ENCODE measurements at places on chromosomes 6 and 20.

DNA sequence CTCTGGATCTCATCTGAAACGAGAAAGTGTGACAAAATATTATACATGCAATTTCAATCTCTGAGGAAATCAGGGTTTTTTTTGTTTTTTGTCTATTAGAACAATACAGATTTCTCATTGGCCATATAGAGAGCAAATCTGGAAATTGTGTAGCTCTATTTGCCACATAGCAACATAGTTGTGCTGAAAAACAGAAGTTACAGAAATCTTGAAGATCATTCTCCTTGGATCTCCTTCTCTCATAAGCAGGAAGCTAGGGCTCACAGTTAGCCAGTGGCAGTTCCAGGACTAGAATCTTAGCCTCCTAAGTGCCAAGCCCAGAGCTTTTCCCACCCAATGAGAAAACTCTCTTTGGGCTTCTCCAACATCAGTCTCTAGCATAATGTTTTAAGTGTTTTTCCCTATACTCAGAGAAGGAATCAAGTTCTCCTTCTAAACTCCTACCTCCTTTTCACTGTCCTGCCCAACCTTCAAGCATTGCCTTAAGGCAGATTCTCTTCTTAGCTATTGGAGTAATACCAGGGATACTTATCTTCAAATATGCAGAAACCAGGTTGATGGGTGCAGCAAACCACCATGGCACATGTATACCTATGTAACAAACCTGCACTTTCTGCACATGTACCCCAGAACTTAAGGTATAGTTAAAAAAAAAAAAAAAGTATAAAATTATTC lies 211.6 kb downstream of the ALDH8A1 start:
- no peak for DNase-seq

- peak; percentile 51 for DNase-seq
Measured at GRCh38 chr6:52399511-52400312, 20.4 kb upstream of the EFHC1 start.

GRCh38 chr6:161415302-161415855 lies 141.5 kb upstream of the AGPAT4 start:
- DNase-seq: no peak

GRCh38 chr20:36482044-36482473 lies 59.3 kb upstream of the MYL9 start:
- DNase-seq: no peak

GRCh38 chr20:51393571-51393970 lies 148.9 kb downstream of the NFATC2 start:
- DNase-seq: no peak

- DNase-seq: no peak
Measured at GRCh38 chr20:22425344-22426295, 158.8 kb downstream of the FOXA2 start.

GRCh38 chr6:105570416-105570815 lies 167.5 kb upstream of the PREP start:
- DNase-seq: no peak

GRCh38 chr20:63009988-63010769 lies 3.4 kb upstream of the BHLHE23 start:
- DNase-seq: peak; percentile 89

GRCh38 chr6:149277621-149278020 lies 39.9 kb upstream of the TAB2 start:
- DNase-seq: no peak

- no peak for DNase-seq
Measured at GRCh38 chr6:46652232-46652602, 401 bp downstream of the CYP39A1 start.

DNA sequence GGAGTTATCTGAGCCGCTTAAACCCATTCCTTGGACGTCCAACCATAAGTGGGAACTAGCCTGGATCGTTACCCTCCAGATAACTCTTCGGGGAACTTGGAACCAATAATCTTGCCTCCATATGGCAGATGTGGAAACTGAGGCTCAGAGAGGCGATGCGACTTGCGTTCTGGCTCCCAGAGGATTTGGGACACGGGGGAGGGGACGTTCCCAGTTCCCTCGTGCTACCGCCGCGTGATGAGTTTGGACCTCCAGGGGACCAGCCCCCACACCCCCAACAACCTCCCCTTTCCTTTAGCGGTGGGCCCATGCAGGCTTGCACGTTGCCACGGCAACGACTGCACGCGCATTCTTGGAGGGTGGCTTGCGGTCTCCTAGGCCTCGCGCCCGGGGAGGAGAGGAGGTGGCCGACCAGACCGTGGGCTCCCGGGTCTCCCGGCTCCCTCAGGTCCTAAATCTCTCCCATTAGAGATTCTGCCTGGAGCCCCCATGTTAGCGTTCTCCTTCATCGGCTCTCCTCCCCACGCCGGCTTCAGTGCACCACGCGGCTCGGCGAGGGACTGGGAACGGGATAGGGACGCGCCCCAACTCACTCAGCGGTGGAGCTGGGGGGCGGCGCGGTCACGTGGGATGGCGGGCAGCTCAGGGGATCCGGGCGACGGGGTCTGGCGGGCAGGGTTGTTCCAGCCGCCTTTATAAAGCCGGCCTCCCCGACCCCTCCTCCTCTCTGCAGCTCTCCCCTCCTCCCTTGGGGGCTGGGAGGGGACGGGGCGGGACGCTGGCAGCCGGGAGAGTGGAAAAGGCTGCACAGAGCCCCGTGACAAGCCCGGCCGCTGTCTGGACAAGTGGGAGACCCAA lies at the start of gene PLTP:
Gene PLTP (minus strand): TSS at position 670 of the 858 bp plus-strand sequence. CDS start 703 bp downstream, outside the sequence.
- no peak for DNase-seq

DNA sequence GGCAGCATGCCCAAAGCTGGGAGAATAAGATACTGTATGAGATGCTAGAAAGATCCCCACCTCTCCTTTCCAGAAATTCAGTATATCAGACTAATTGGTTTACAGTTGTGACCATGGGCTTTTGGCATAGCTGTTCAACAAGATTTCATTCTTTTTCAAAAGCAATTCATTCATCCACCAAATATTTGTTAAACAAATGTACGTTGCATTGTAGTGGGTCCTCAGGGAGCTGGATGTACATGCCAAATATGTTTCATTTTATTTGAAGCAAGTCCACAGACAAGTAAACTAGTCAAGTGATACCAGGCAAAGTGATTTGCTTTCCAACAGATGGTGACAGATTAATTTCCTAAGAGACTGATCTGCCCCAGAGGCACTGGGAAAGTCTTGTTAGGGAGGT lies 85.8 kb upstream of the ESR1 start:
- DNase-seq: no peak

GRCh38 chr20:41436679-41437078 lies 70.1 kb upstream of the EMILIN3 start:
- no peak for DNase-seq

DNA sequence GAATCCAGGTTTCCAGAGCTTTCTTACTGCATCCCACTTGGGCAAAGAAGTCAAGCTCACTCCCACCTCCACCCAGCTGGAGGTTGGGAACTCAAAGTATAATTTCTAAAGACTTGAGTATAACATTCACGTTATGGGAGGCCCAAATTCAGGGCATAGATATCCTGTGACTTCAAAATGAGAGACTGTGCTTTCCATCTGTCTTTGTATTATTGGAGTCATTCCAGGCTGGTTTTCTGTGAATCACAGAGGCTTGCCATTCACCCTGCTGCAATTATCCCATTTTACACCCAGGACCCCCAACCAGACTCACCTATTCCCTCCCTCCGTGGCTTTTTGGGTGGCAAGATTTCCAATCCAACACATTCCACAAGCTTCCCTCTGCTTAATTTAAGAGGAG lies 19.3 kb upstream of the SRC start:
- DNase-seq: no peak

GRCh38 chr20:42610070-42610469 lies 579.6 kb downstream of the PTPRT start:
- DNase-seq: no peak

DNA sequence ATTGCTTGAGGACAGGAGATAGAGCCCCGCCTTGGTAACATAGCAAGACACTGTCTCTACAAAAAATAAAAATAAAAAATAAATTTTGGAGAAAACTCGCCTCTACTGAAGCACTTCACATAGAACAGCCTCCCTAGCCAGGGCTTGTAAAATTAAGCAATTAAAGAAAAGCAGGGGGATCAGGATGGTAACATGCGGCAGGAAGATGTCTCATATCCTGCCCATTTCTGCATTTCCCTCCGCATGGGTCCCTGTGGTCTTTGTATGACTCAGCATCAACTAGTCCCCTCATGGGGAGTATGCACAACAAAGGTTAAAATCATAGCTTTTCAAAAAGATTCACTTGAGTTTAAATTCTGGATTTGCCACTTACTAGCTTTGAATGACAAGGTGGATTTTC lies 379.0 kb downstream of the EPHA7 start:
- no peak for DNase-seq

- no peak for DNase-seq
Measured at GRCh38 chr20:23212011-23212410, 125.9 kb upstream of the CD93 start.

DNA sequence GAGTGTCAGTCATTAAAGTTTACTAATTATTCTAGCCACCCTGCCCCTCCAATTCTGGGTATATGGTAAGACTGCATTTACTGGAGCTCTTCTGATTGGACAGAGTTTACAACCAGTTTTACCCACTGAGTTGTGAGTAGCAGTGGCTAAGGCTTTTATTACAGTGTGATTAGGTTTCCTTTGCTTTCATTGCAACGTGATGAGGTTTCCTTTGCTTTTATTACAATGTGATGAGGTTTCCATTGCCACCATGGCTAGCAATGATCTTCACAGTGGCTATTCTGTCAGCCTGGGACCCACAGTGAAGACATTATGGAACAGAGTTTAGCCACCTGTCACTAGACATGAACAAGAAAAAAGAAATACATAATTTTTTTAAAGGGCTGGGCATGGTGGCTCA lies 710.2 kb upstream of the FLRT3 start:
- DNase-seq: no peak

- no peak for DNase-seq
Measured at GRCh38 chr20:9269280-9269971, 200.5 kb downstream of the PLCB4 start.

GRCh38 chr20:45058168-45058850 lies 42.6 kb downstream of the KCNS1 start:
- DNase-seq: no peak

DNA sequence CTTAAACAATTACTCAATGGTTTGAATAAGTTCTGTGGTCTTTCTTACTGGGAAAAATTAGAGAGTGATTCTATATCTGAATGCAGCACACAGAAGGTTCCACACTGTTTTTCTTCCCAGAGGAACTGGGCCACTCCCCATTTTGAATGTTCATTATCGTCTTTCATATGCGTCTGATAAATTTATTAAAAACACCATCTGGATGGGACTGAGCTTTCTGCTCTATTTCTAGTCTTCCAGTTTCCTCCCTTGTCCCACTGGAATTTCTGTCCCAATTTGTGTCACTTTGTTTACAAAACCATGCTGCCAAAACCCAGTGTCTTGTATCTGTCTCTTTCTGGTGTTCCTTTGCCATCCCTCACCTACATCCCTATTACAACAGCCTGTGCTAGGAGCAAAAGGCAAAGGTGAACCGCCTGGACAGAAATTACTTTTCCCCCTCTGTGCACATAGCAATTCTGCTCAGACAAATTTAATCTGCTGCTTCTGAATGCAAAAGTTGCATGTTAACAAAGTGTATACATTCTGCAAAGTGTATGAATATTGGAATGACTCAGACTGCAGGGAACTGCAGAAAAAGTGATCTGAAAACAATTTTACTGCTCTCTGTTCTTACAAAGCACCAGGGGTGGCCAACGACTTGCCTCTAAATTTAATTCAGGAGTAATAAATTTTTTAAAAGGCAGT lies 333.6 kb downstream of the BTBD9 start:
- no peak for DNase-seq

GRCh38 chr6:116218172-116218633 lies 35.7 kb downstream of the TSPYL4 start:
- DNase-seq: peak; percentile 34

GRCh38 chr6:39899554-39900295 lies 34.5 kb downstream of the MOCS1 start:
- DNase-seq: no peak

GRCh38 chr6:122610690-122611455 lies 668 bp downstream of the PKIB start:
- DNase-seq: peak; percentile 53

DNA sequence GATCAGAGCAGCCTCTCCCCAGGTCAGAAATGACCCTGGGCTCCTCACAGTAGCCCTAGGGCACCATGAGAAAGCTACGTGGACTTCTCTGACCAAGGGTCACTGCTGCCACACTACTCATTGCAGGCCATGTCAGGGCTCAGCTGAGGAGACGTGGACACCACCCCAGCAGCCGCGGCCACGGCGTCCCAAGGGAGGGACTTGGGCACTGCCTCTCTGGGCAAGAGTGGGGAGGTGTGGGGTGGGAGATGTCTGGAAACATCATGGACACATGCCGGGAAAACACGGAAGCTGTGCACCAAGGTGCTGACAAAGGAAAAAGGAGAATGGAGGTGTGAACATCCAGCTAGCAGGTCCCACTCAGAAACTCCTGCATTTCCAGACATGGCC lies 9.0 kb downstream of the GMEB2 start:
- no peak for DNase-seq

DNA sequence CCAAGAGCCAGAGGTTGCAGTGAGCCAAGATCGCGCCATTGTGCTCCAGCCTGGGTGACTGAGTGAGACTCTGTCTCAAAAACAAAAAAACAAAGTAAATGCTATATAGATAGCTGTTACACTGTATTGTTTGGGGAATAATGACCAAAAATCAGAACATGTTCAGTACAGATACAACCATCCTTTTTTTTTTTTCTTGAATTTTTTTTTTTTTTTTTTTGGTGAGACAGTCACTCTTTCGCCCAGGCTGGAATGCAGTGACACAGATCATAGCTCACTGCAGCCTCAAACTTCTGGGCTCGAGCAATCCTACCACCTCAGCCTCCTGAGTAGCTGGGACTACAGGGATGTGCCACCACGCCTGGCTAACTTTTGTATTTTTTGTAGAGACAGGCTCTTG lies 63.7 kb downstream of the BCAS4 start:
- DNase-seq: no peak

- no peak for DNase-seq
Measured at GRCh38 chr20:57512432-57512831, 12.5 kb downstream of the CTCFL start.

DNA sequence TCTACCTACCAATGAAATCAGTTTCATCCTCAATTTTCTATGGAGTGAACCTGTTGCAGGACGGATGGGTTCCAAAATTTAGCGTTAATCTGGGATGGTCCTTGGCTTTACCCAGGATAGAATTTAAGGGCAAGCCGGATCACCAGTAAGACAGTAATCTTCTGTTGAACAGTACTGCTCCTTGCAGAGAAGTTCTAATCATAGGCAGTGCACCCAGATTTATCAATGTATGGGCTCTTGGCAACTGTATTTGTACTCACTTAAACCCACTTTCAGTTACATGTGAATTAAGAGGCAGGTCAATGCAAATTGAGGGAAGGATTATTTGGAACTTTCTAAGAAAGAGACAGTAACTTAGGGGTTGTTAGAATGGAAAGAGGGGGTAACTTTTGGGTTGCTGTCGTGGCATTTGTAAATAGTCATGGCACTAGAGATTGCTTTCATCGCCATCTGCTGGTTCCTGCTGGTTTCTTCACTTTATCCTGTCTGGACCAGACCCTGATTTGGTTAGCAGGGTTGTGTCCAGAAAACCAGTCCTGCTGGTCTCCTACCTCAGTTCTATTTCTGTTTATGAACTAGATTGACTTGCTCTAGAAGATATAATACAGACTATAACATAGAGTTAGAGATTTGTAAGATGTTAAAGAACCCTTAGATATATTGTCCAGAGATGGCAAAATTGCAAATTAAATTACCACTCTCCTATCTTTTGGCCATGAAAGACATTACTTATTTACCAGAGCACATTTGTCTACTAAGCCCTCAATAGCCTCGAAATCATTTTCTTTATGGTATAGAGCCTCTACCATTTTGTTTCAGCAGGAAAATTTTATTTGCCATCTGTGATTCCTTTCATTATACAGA lies 646.3 kb downstream of the UTRN start:
- DNase-seq: peak; percentile 19

- no peak for DNase-seq
Measured at GRCh38 chr6:12386816-12387215, 96.7 kb downstream of the EDN1 start.
